Activated CD8-positive, alpha-beta T cell treated with anti-CD3 and anti-CD28 coated beads for 36 hours (primary cell): ENCODE measurements at places on chromosomes 4 and X. TPM values are rescaled to one million over a fixed set of nuclear protein-coding genes. Genes with fewer than 3 reads are reported as not detected.
A peak's percentile ranks its signal among the peaks of the same experiment; 100 is the strongest.

The ZMAT1 gene
- 3.3 TPM for total RNA-seq

The DCAF8L2 gene
- total RNA-seq = not detected

The CXCL3 gene
- not detected for total RNA-seq

- no peaks in the 10 kb centered on the region for H3K36me3 ChIP-seq
- no peaks in the 10 kb centered on the region for H3K4me1 ChIP-seq
- H3K4me3 ChIP-seq = no peak overlapping the region
- DNase-seq = peak; percentile 27
- no peak overlapping the region for H3K27ac ChIP-seq
- H3K27me3 ChIP-seq = no peaks in the 10 kb centered on the region
These were observed 195.0 kb upstream of the HS3ST1 start for GRCh38 chr4:11623726-11624037.

DNA sequence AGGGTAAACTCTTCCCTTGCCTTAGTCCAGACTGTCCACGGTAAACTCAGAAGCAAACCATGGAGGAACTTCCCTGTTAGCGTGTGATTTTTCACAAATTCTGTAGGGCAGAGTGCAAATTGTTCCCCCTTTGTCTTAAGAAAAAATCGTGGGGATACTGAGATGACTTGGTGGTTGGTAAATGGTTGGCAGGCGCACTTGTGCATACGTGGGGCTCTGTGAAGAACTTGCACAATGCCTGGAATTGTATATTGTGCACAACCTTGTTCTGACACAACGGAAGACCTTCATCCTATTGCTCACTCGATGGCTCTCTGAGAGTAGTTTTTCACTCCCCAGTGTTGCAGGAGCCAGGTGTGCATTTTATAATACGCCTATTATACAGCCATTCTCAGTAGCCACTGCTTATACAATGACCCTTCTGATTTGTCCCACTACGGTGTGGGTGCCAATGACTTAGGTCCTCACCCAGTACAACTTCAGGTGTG, 150.0 kb downstream of the SPRY1 start:
- H3K36me3 ChIP-seq = no peaks in the 10 kb centered on the region
- H3K4me1 ChIP-seq = no peaks in the 10 kb centered on the region
- H3K27ac ChIP-seq = no peak overlapping the region
